Epithelial cell of prostate (primary cell): ENCODE measurements at places on chromosomes 12 and 14.

GRCh38 chr12:97784904-97785303 is 322.3 kb downstream of the RMST start:
- DNase-seq: no peak

DNA sequence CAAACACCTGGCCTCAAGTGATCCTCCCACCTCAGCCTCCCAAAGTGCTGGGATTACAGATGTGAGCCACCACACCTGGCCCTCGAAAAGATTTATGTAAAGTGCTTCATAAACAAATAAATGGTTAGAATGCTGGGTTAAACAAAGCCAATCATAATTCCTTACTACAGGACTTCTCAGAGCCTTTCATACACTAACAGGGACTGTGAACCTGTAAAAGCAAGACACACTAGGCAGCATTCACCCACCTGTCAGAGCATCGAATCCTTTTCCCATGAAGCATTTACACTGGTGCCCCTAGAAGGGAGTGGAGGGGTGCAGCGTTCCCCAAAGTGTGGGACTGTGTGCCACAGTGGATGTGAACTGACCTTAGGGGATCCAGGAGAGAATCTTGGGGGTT is 29.5 kb downstream of the TRPV4 start:
- DNase-seq: no peak

GRCh38 chr12:951176-951575 is 1.7 kb upstream of the RAD52 start:
- DNase-seq: no peak

DNA sequence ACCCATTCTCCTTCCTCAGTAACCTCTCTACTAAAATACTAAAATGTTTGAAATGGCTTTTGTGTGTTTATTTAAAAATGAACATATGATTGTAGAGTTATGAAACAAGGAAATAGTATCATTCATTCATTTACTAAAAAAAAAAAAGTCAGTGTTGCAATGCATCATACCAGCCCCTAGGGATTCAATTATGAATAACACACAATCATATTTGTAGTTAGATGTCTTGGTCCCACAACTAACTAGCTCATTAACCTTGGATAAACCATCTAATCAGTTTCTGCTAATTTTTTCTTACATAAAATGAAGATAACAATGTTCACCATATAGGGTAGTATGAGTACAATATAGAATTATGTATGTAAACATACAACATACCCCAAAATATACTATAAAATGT is 183.2 kb downstream of the GRIN2B start:
- no peak for DNase-seq

DNA sequence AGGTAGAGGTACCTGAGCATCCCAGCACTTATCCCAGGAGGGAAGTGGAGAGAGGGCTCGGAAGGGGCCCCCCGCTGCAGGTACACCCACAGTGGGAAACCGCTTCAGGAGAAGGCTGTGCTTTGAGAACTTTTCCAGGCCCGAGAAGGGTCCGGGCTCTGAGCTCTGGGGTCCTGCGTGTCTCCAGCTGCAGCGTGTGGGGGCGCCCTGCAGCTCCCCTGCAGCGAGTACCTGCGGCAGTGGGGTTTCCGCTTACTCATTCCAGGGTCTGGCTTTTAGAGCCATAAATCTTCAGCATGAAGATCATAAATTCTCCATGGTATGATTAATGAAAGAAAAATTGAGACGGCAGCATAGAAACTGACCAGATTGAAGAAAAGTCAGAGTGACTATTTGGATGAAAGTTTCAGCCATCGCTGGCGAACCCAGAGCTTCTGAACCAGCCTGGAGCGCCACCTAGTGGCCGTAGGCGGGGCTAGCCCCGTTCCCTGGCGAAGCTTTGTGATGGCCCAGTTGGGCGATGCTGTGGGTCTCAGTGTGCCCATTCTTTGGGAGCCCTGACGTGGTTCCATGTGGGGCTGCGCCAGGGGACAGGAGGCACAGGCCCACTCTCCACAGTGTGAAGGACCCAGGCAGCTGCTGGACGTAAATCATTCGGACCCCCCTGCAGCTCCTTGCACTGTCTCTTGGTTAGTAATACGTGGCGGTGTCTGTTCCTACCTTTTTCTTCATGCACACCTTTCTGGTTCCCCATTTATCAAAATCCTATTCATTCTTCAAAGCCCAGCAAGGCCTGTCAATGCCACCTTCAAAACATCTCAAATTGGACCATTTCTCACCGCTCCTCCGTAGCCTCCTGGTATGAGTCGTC is 198.2 kb downstream of the TSPAN9 start:
- no peak for DNase-seq

DNA sequence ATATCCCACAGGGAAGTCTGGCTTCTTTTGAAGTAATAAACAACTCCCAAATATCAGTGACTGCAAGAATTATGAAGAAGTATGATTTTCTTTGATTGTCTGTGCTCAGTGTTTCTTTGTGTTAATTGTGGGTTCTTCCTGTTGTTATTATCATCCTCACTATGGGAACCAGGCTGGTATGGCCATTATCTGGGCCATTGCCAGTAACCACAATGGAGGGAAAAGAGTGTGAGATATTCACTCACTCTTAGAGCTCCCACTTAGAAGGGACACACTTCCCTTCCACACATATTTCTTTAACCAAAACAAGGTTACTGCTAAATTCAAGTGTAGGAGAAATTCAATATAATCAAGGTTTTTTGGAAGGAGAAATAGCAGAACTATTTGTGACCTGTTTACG is 503.7 kb downstream of the SLC6A15 start:
- no peak for DNase-seq

- no peak for DNase-seq
Measured at GRCh38 chr12:54968181-54968730, 16.3 kb downstream of the TESPA1 start.

- peak; percentile 41 for DNase-seq
Measured at GRCh38 chr12:12171991-12172511, 94.8 kb downstream of the LRP6 start.
